Adrenal gland (tissue), 19 donors: ENCODE measurements at places on chromosomes 13 and 19. TPM values are rescaled to one million over a fixed set of nuclear protein-coding genes. Genes with fewer than 3 reads are reported as not detected.

DNA sequence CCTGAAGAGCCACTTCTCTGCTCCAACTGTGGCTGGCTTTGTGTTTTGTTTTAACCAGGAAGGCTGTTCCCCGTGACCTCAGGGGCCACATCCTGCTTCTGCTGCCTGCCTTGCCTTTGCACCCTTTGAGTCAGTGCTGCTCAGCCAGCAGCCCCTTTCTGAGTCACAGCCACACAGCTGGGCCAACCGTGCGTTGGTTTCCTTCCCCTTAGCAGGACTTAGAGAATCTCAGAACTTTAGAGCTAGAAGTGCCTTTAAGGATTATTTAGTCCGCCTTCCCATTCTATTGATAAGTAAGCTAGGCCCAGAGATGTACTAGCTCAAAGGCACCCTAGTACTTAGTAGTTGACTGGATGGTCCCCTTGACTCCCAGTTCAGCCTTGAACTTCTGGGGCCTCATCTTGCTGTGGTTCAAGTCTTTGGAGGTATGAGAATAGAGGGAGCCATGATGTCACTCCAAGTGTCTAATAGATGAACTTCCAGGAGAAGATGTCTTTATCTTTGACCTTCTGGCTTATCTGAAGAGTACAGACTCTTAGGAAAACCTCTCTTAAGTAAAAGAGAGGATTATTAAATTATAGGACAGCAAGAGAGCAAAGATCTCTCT is 8.0 kb downstream of the RGCC start:
- no peak overlapping the region for H3K27ac ChIP-seq
- no peak overlapping the region for H3K4me3 ChIP-seq
- peaks cover 4% of the 10 kb centered on the region for H3K36me3 ChIP-seq
- H3K27me3 ChIP-seq, result no peaks in the 10 kb centered on the region
- peak; percentile 48 for DNase-seq
- no peaks in the 10 kb centered on the region for H3K4me1 ChIP-seq

DNA sequence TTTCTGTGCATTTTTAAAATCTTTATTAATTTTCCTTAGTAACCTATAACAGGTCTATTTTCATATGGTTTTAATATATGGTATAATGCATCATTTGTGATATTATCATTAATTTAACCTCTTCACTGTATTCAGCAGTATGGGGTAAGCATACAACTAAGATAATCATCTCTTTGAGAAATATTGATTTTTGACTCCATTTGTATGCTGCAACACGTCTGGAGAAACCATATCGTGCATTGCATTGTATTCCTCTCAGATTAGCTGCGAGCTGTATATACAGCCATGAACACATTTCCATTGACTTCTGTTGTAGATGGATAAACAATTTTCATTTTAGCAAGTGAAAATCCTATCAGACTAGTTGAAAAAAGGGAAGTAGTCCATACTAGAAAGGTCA is 2275.8 kb upstream of the PCDH20 start:
- no peaks in the 10 kb centered on the region for H3K27me3 ChIP-seq
- no peak overlapping the region for H3K27ac ChIP-seq
- H3K4me1 ChIP-seq, result no peaks in the 10 kb centered on the region
- no peak for DNase-seq
- no peak overlapping the region for H3K4me3 ChIP-seq

GRCh38 chr13:56700324-56700723 is 440.4 kb upstream of the PRR20A start:
- H3K36me3 ChIP-seq, result no peaks in the 10 kb centered on the region
- no peak for DNase-seq
- no peak overlapping the region for H3K27ac ChIP-seq
- H3K4me3 ChIP-seq, result no peak overlapping the region
- no peaks in the 10 kb centered on the region for H3K27me3 ChIP-seq
- no peaks in the 10 kb centered on the region for H3K4me1 ChIP-seq

GRCh38 chr13:97141097-97141496 is 81.0 kb upstream of the MBNL2 start:
- no peaks in the 10 kb centered on the region for H3K27me3 ChIP-seq
- DNase-seq, result no peak
- H3K27ac ChIP-seq, result no peak overlapping the region
- no peaks in the 10 kb centered on the region for H3K36me3 ChIP-seq
- H3K4me1 ChIP-seq, result peaks cover 17% of the 10 kb centered on the region

- no peaks in the 10 kb centered on the region for H3K27me3 ChIP-seq
- DNase-seq, result no peak
- H3K36me3 ChIP-seq, result no peaks in the 10 kb centered on the region
- H3K4me3 ChIP-seq, result no peak overlapping the region
- no peak overlapping the region for H3K27ac ChIP-seq
These were observed 631.8 kb upstream of the KLF12 start for GRCh38 chr13:74765955-74766354.

- H3K4me1 ChIP-seq, result no peaks in the 10 kb centered on the region
- no peaks in the 10 kb centered on the region for H3K27me3 ChIP-seq
- no peak overlapping the region for H3K27ac ChIP-seq
- no peak overlapping the region for H3K4me3 ChIP-seq
These were observed 18.8 kb upstream of the EDDM13 start for GRCh38 chr19:56253737-56254136.

GRCh38 chr13:31929031-31929770 is 102.4 kb upstream of the FRY start:
- H3K27me3 ChIP-seq, result no peaks in the 10 kb centered on the region
- no peaks in the 10 kb centered on the region for H3K4me1 ChIP-seq
- H3K27ac ChIP-seq, result no peak overlapping the region
- H3K4me3 ChIP-seq, result no peak overlapping the region
- DNase-seq, result no peak

- no peaks in the 10 kb centered on the region for H3K27me3 ChIP-seq
- H3K4me1 ChIP-seq, result no peaks in the 10 kb centered on the region
- no peak overlapping the region for H3K4me3 ChIP-seq
- H3K27ac ChIP-seq, result no peak overlapping the region
- H3K36me3 ChIP-seq, result no peaks in the 10 kb centered on the region
These were observed 18.4 kb downstream of the CD177 start for GRCh38 chr19:43371909-43372308.

DNA sequence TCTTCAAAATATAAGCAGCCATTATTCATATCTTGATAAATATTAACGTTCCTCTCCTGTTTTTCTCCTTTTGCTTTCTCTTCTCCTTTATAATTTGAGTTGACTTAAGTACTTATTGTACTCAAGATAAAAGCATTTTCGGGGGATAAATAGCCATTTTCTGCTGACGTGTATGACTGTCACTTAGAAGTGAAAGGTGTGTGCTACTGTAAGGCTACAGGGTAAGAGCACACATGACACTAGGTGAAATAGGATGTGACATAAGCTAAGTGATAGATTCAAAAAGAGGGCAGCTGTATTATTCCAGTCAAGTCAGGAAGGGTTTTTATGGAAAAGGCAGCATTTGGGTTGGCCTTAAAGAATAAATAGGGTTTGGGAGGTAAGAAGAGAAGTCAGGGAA is 128.5 kb downstream of the GPC6 start:
- no peak overlapping the region for H3K4me3 ChIP-seq
- H3K36me3 ChIP-seq, result no peaks in the 10 kb centered on the region
- H3K27me3 ChIP-seq, result no peaks in the 10 kb centered on the region
- DNase-seq, result no peak

DNA sequence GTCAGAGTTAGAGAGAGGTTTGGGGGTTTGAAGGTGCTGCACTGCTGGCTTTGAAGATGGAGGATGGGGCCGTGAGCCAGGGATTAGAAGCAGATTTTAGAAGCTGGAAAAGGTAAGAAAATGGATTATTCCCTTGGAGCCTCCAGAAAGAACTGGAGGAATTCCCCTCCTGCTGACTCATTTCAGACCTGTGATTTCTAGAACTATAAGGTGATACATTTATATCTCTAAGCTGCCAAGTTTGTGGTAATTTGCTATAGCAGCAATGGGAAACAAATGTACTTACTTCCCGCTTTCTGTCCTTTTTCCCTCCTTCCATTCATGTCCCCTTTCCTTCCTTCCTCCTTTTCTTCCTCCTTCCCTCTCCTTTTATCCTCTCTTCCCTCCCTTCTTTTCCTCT is 78.5 kb upstream of the PCDH8 start:
- H3K4me1 ChIP-seq, result no peaks in the 10 kb centered on the region
- H3K36me3 ChIP-seq, result no peaks in the 10 kb centered on the region
- no peak for DNase-seq

- DNase-seq, result no peak
- no peaks in the 10 kb centered on the region for H3K27me3 ChIP-seq
- H3K27ac ChIP-seq, result no peak overlapping the region
- no peaks in the 10 kb centered on the region for H3K4me1 ChIP-seq
- no peak overlapping the region for H3K4me3 ChIP-seq
These were observed 122.9 kb downstream of the TSHZ3 start for GRCh38 chr19:31226151-31226935.

- no peak overlapping the region for H3K27ac ChIP-seq
- H3K4me1 ChIP-seq, result peaks cover 11% of the 10 kb centered on the region
These were observed 26.8 kb downstream of the EXOC3L2 start for GRCh38 chr19:45218426-45218825.

DNA sequence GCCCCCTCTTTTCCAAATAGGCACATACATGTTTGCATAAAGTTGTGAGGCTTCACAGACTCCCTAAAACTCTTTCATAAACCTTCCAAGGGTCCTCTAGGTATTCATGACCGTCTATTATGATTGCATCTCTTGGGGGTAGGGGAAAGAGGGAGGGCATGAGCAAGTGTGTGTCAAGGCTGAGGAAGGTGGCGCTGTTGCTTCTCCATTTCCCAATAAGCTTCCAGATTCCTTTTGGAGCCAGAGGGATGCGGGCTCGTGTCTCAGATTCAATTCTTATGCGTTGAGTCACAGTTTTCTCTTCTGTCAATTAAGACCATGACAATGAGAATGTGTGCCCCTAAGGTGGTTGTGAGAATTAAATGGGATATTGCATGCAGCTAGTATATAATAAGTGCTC is 51.0 kb upstream of the CYP2A7 start:
- DNase-seq, result no peak
- no peaks in the 10 kb centered on the region for H3K36me3 ChIP-seq
- H3K4me3 ChIP-seq, result no peak overlapping the region
- no peak overlapping the region for H3K27ac ChIP-seq
- no peaks in the 10 kb centered on the region for H3K4me1 ChIP-seq
- no peaks in the 10 kb centered on the region for H3K27me3 ChIP-seq

GRCh38 chr19:47615714-47616113 is 6.8 kb downstream of the BICRA start:
- no peak overlapping the region for H3K27ac ChIP-seq
- DNase-seq, result no peak
- H3K36me3 ChIP-seq, result no peaks in the 10 kb centered on the region
- no peaks in the 10 kb centered on the region for H3K27me3 ChIP-seq
- H3K4me1 ChIP-seq, result peaks cover 12% of the 10 kb centered on the region

- no peak overlapping the region for H3K4me3 ChIP-seq
- H3K36me3 ChIP-seq, result no peaks in the 10 kb centered on the region
- H3K27ac ChIP-seq, result peak overlapping the region; percentile 58
- no peaks in the 10 kb centered on the region for H3K27me3 ChIP-seq
These were observed 62.8 kb upstream of the EDNRB start for GRCh38 chr13:77981281-77981881.

- no peaks in the 10 kb centered on the region for H3K36me3 ChIP-seq
- no peaks in the 10 kb centered on the region for H3K27me3 ChIP-seq
- DNase-seq, result no peak
- peaks cover 11% of the 10 kb centered on the region for H3K4me1 ChIP-seq
These were observed 129.1 kb downstream of the FOXO1 start for GRCh38 chr13:40537146-40537895.

DNA sequence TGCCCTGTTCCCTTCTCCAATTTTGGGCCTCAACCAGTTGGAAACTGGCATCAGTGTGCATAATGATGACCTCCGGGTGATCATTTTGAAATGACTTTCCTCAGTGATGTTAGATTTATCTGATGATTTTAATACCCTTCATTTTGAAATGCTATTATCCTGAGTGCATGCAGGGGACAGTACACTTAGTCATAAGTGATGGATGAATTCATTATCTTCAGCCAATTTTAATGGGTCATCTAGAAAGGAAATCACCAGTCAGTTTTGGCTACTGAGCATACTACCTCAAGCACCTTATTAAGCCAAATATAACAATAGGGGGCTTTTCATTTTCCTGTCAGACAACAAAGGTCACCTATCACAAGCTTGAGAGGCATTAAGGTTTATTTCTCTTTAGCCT is 118.5 kb upstream of the MIR17HG start:
- no peak overlapping the region for H3K27ac ChIP-seq
- no peak overlapping the region for H3K4me3 ChIP-seq
- no peaks in the 10 kb centered on the region for H3K27me3 ChIP-seq
- DNase-seq, result no peak

DNA sequence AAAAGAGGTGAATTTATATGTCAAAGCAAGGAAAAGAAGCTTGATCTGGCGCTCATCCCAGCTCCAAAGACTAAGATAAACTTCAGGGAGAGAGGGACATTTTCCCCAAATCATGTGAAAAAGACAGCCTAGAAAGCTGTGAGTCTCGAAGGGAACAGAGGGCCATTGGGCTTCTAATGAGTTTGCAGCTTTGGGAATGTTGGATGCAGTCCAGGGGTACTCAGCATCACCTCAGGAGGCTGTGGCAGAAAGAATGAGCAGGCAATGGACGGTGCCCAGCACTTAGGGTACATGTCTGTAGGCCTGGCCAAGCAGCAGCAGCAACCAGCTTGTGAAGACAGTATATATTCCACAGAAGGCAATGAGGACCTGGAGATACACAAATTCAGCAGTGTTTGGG is 25.7 kb upstream of the WASF3 start:
- DNase-seq, result no peak
- no peak overlapping the region for H3K27ac ChIP-seq
- no peaks in the 10 kb centered on the region for H3K4me1 ChIP-seq
- H3K36me3 ChIP-seq, result no peaks in the 10 kb centered on the region
- H3K4me3 ChIP-seq, result no peak overlapping the region

DNA sequence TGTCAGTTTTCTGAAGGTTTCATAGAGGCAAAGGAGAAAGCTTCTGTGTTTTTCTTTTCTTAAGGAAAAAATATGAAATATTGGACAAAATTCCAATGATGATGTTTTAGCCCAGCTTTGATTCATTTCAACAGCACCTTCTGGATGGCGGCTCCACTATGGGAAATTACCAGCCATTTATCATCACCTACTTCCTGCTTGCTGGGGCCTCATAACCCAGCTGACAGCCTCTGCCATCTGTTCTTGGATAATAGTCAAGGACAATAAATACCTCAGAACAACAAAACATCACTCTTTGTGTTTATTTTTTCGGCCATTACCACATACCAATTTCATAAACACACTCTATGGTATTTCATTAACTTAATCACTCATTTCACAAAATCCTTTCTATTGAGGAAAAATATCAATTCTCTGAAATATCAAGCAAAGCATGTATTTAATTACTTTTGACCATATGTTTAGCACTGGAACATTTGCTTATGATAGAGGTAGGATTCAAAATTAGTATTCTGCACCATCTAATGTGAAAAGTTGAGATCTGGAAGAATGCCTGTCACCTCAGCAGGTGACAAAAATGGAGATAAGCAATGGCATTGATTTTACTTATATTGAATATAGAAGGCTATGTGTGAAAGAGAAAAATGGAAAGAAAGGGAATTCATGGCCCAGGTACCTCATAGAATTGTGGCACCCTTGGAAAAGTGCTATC is 629.7 kb downstream of the LIG4 start:
- H3K36me3 ChIP-seq, result no peaks in the 10 kb centered on the region
- DNase-seq, result no peak
- no peak overlapping the region for H3K4me3 ChIP-seq
- no peaks in the 10 kb centered on the region for H3K4me1 ChIP-seq

Gene DAND5
- 0.27 TPM for polyA plus RNA-seq

Gene KLK10
- 0.34 TPM for polyA plus RNA-seq

Gene RFPL4AL1
- not detected for polyA plus RNA-seq

Gene HCST
- 97.2 TPM for polyA plus RNA-seq

Gene RPS19
- polyA plus RNA-seq, result 3,405 TPM

Gene PRR36
- 0.51 TPM for polyA plus RNA-seq

Gene LILRB2
- 4.2 TPM for polyA plus RNA-seq

Gene ANO8
- 4.4 TPM for polyA plus RNA-seq

Gene CYP2B6
- polyA plus RNA-seq, result not detected

Gene CKAP2
- polyA plus RNA-seq, result 20.4 TPM

Gene HSD11B1L
- polyA plus RNA-seq, result 23.7 TPM

Gene DLL3
- 0.10 TPM for polyA plus RNA-seq

Gene RASL11A
- polyA plus RNA-seq, result 9.6 TPM

Gene CGB5
- polyA plus RNA-seq, result not detected
